ENCODE measurements at places on chromosomes 7 and 10. TPM values are rescaled to one million over a fixed set of nuclear protein-coding genes. Genes with fewer than 3 reads are reported as not detected.

SOSTDC1 gene
- not detected for total RNA-seq

APBB1IP gene
- total RNA-seq, result 8.5 TPM

SAP25 gene
- total RNA-seq, result 0.28 TPM

ASB10 gene
- total RNA-seq, result not detected

TFPI2 gene
- 271 TPM for total RNA-seq

GRM8 gene
- not detected for total RNA-seq

MINDY4 gene
- total RNA-seq, result 3.4 TPM

IDE gene
- 20.3 TPM for total RNA-seq

GNGT1 gene
- not detected for total RNA-seq

Measured in A549 treated with DMSO at 1 μM for 4 hours (cell line).